ENCODE measurements at places on chromosomes 5 and 9. TPM values are rescaled to one million over a fixed set of nuclear protein-coding genes. Genes with fewer than 3 reads are reported as not detected.

DNA sequence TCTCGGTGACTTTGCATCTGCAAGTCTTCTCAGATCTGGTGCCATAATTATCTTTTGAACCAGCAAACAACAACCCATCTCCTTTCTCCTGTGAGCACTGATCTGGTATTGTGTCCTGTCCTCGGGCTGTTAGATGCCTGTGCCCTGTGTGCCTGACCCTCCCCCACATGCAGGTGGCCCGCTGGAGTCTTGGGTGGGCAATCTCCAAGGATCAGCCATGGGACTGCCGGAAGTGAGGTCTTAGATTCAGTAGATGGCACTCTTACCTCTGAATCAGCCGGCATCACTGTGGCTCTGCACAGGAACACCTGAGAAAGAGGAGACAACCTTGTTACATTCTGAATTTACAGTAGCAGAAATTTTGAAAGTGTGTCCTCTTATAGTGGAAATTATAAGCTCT lies 172.4 kb downstream of the IRX2 start:
- no peak for DNase-seq

Gene ABHD17B
- polyA plus RNA-seq: 33.1 TPM

GRCh38 chr9:21060919-21061561 lies 16.7 kb downstream of the IFNB1 start:
- no peak for DNase-seq

Gene ANXA6
- polyA plus RNA-seq: 141 TPM

DNA sequence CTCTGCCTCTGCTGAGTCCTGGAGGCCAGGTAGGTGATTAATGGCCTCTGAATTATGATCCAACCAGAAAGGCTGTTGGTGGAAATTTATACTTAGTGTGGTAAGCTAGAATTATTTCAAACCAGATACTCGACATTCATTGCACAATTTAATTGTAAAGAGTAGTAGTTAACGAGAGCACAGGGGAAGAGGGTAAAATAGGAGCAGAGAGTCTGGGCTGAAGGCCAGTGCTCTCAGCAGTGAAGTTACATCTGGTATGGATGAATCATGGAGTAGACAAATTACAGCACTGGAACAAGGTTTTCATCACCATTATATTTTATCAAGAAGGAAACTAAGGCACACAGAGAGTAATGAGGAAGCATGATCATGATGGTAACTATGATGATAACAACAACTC lies 92.5 kb downstream of the TLR4 start:
- no peak for DNase-seq

GRCh38 chr9:91972076-91972626 lies 22.1 kb upstream of the ROR2 start:
- DNase-seq: no peak

- DNase-seq: no peak
Observed at GRCh38 chr5:133392448-133392847, 219.9 kb downstream of the FSTL4 start.

Gene GLRA1
- not detected for polyA plus RNA-seq

- no peak for DNase-seq
Observed at GRCh38 chr5:66072031-66072430, 72.1 kb upstream of the SREK1 start.

DNA sequence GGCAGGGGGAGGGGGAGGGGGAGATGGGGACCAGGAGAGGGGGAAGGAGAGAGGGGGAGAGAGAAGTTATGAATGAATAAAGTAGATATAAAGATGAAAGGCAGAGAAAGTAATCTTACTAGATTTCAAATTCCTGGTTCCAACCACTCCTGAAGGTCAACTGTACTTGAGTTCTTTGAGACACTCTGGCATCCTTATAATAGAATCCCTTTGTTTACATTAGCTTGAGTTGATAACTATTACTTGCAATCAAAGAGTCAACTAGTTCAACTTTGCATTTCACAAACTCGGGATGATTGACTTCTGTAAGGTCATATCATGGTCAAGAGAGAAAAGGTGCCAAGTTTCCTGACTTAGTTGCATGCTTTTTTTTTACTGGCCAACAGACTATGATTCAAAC lies 42.2 kb downstream of the BAAT start:
- no peak for DNase-seq

Gene DDX4
- 0.21 TPM for polyA plus RNA-seq

Gene C5orf58
- 0.21 TPM for polyA plus RNA-seq

- DNase-seq: no peak
Observed at GRCh38 chr5:173707392-173707791, 90.9 kb upstream of the BOD1 start.

Gene EIF4E1B
- polyA plus RNA-seq: not detected

DNA sequence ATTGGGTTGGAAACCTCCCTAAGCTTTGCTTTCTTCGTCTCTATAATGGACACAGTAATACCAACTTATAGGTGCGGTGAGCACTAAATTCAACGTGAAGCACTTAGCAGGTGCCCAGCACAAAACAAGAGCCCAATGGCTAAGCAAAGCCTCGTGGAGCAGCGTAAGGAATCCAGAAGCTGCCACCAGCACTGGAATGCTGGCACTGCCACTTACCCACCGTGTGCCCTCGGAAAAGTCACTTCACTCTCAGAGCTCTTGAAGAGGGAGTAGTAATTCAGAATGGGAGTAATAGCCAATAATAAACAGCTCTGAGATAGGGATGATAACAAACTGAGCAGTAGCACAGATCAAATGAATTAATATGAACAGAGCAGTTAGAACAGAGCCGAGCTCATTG lies 16.4 kb downstream of the DAP start:
- DNase-seq: no peak

DNA sequence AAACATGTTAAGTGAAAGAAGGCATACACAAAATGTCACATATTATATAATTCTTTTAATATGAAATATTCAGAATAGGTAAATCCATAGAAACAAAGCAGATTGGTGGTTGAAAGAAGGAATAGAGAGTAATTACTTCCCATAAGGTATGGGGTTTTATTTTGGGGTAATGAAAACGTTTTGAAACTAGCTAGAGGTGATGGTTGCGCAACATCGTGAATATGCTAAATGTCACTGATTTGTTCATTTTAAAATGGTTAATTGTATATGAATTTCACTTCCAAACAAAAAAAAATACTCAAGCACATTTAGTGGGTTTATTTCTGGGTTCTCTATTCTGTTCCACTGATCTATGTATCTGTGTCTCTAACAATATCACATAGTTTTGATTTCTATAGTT lies 12.0 kb upstream of the FSTL4 start:
- no peak for DNase-seq

Gene PRDM9
- not detected for polyA plus RNA-seq

Gene ZDHHC11
- 6.4 TPM for polyA plus RNA-seq

DNA sequence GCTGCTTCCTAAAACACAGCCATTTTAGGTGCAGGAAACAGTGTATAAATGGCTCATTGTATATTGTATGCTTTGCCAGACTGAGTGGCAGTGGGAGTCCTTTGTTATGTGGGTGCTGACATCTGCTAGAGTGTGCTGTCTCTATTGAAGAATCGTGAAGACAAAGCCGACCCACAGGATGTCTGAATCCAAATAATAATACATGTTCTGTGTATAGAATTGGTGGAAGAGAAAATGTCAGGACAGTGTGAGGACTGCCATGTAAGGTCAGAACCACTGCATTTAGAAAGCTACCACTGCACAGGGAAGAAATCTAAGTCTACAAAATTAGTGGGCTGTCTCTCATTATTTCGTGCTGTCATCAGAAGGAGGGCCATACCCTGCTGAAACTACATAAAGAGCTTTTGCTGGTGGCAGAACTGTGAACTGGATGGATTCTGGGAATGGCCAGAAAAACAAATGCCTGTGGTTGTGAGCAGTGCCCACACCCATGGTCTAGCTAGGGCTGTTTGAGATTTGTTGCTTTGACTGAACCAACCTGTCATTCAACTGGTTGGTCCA lies 2.5 kb downstream of the IL7R start:
- DNase-seq: no peak

- no peak for DNase-seq
Observed at GRCh38 chr5:139828207-139828895, 32.7 kb downstream of the PSD2 start.

Gene DMRTA1
- polyA plus RNA-seq: 2.6 TPM

GRCh38 chr5:15383469-15383868 lies 116.5 kb upstream of the FBXL7 start:
- DNase-seq: no peak

- DNase-seq: no peak
Observed at GRCh38 chr5:82158755-82159413, 119.3 kb downstream of the RPS23 start.

Gene OR1J2
- polyA plus RNA-seq: not detected

Gene TEX53
- not detected for polyA plus RNA-seq

Gene STPG3
- 1.7 TPM for polyA plus RNA-seq

DNA sequence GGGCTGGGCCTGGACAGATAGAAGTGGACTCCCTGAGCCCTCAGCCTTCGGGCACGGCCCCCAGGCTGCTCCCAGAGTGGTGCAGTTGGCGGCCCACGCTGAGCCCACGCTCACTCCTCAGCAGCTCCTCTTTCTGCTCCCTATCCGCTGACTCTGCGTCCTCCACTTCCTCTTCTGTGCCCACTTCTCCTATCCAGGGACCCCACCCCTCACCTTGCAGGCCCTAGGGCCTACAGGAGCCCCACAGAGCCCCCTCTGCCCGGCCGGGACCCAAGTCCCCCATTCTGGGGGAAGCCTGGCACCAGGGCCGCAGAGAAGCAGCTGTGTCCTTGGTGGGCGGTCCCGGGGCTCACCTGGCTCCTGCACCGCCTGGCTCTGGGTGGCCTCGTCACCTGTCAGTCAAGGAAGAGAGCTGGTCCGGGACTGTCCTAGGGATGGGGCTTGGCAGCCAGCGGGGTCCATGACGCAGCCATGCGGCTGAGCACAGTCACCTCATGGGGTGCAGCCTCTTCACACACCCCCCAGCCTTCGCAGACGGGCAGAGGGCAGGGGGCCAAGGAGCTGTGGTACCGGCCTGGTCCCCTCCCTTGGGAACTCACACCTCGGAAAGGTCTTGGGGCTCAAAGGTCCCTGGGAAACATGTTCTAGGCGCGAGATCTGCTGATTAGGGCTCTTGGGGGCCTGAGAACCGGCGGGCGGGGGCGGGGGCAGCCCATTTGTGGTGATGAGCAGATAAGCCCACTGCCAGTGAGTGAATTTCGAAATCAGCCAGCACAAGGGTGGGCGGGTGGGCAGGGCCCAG lies 5.4 kb upstream of the NRARP start:
- DNase-seq: no peak

Gene SPATA24
- polyA plus RNA-seq: 13.8 TPM

DNA sequence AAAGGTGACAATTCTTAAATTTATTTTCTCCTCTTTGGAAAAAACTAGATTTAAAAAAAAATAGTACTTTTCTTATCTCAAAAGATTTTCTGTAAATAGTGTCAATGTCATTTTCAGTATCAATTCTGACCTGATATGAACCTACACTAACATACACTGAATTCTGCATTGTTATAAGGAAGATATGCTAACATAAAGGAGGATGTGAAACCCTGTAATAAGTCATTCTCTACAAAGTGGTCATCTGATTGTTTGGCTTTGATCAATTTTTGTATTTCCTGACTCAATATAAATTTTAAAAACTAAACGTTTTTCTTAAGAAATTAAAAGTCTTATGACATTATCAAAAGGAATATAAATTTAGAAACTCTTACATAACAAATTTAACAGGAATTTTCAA lies 233.6 kb upstream of the EDIL3 start:
- DNase-seq: no peak

GRCh38 chr5:79876456-79876855 lies 114.6 kb downstream of the MTX3 start:
- DNase-seq: no peak

All from right renal pelvis (tissue), 4 donors.